Substantia nigra (tissue), 51 donors: ENCODE measurements at places on chromosomes 11 and 22.

DNA sequence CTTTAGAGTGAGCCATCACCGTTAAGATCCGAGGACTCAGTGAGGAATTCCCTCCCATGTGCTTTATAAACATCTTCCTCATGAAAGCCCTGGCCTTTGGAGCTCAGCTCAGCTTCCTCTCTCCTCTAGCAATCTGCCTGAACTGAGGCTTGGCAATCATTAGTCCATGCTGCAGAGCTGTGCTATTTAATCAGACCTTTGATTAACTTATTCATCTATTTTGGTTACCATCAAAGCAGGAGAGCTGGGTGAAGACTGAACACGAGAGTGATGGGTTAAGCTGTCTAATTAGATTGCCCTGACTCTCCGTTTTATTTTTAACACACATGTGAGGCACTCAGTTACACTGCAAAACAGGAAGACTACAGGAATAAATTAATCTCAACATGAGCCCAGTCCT, 351.3 kb downstream of the LARGE1 start:
- DNase-seq, result no peak

GRCh38 chr11:112042161-112042960, 17.2 kb downstream of the DLAT start:
- DNase-seq, result no peak

GRCh38 chr11:35413598-35413997, 5.8 kb downstream of the SLC1A2 start:
- DNase-seq, result no peak

DNA sequence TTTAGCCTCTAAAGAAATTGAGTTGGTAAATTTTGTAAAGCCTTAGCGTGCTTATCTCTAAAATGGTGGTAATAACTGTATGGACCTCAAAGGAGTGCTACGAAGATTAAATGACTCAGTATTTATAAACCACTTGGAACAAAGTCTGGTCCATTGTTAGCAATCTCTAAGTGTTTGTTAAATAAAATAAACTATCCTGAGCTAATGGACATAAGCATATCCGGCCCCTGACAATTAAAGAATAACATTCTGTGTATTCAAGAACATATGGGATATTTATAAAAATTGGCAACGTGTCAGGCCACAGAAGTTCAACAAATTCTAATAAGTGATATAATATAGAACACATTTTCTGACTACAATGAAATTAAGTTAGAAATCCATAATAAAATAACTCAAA, 71.0 kb downstream of the MYEOV start:
- no peak for DNase-seq

GRCh38 chr11:12693094-12693478, 18.9 kb downstream of the TEAD1 start:
- no peak for DNase-seq

DNA sequence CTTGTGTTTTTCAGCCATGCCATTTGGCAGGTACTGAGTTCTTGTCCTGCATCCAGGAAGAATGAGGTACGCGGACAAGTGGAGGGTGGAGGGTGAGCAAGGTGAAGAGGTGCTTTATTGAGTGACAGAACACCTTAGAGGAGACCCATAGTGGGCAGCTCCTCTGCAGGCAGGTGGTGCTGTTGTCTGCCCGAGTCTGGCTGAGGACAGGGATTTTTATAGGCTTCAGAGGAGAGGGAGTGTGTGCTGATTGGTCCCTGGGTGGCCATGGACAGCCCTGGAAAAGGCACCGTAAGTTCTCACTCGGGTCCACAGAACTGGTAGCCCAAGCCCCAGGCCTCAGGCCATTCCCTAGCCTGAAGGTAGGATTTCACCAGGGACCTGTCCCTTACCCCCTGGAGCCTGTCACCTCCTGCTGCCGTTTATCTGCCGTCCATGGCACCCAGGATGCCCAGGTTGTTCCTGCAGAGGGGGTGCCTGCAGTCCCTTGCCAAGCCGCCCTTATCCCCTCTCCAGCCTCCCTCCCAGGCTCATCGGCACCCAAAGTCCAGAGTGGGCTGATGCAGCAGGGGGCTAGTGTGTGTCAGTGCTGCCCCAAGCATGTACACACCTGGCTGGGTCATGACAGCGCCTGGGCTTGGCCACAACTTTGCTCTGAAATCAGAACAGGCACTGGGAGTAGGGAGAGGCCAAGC, 213.6 kb downstream of the LRRC4C start:
- no peak for DNase-seq

- no peak for DNase-seq
These were observed at the start of gene MUC5AC for GRCh38 chr11:1157645-1158591. Gene MUC5AC (plus strand): TSS chr11:1157953. CDS start chr11:1158000, 47 bp downstream.

DNA sequence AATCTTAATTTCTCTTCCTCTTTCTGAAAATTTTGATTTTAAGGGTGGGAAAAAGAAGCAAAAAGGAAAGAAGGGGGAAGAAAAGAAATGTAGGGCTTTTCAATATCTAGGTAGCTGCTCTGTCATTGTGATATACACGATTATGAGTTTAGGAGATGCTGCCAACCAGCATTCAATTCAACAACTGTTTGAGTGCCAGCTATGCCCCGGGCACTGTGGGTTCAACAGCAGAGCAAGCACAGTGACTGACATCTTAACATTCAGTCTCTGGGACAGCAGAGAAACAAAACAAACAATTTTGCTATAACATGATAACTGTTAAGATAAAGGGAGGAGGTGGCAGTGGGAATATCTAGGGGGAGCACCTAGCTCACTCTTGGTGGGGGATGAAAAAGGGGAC, 91.6 kb downstream of the DBX1 start:
- DNase-seq, result peak; percentile 21

DNA sequence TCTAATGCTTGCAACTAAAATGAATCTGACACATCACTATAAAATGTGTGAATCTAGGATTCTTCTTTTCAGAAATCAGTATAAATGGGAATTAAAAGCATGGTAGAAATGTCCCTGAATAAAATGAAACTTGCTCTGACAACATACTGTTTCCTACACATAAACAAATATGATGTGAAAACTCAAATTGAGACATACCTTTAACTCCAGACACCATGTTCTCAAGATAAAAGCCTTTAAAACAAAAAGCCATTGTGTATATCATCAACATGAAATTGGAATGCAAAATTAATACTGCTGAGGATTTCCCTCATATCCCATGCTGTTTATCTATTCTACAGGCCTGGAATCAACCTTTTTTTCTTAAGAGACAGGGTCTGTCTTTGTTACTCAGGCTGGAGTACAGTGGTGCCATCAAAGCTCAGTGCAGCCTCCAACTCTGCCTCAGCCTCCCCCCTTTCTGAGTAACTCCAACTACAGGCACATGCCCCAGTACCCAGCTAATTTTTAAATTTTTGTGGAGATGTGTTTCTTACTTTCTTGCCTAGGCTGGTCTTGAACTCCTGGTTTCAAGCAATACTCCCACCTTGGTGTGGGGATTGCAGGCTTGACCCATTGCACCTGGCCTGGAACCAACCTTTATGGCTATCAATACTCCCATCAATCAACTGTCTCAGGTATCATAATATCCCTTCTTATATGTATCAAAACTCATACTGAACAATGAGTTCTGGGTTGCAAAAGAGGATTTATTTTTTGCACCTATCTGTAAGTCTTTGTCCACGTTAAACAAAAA, 6.7 kb downstream of the TAF1D start:
- no peak for DNase-seq
